Mucosa of gallbladder (tissue), 1 donor: ENCODE measurements at places on chromosomes 3 and 15. TPM values are rescaled to one million over a fixed set of nuclear protein-coding genes. Genes with fewer than 3 reads are reported as not detected.

DNA sequence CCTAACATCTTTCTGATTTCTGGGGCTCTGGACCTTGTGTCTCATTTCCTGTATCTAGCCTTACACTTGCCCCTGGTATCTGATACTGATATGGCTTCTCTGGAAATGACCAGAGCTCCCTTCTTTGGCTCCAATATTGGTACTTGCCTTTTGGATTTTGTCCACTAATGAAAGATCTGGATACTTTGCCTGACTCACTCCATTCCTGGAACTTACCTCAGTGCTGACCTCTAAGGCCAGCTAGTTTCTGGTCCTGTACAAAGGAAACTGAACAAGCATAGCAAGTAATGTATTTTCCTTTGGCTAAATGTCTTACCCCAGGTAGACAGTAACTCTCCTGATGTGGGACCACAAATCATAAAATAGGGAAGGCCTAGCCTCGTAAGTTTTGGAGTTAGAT lies 93.8 kb upstream of the SLC4A7 start:
- no peak for DNase-seq

DNA sequence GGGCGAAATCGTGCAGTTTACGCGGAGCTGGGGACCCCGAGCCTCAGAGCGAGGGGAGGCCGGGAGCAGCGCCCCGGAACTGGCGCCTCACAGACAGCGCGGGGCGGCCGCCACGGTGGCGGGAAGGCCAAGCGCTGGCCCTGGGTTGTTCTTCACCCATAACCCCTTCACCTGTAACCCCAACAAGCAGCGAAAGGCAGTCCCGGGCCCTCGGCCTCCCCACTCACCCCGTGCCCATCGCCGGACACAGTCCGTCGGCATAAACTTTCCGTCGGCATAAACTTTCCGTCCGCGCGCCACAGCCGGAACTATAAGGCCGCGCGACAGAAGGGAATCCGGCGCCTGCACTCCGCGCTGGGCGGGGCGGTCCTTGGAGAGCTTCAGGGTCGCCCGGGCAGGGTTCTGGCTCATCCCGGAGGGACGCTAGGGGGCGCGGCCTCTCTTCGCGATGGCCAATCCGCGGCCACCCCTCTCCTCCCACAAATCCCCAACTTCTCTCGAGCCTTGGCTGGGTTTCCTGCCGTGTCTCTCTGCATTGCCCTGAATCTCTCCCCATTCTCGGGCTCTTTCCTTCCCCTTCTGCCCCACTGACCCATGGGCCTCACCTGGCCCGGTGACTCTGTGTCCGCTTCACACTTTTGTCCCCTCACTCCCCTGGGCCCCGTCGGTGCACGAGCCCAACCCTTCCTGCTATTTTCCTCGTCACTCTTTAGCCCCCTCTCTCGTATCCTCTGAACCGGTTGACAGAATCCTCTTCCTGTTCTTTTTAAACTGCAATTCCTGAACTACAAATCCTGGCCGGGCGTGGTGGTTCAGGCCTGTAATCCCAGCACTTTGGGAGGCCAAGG lies at the start of gene INTS14:
INTS14 (minus strand) TSS at position 261 of the 848 bp plus-strand sequence. CDS start 3,751 bp downstream, outside the sequence.
- peak; percentile 97 for DNase-seq

Gene LACTB
- total RNA-seq, result 20.7 TPM

DNA sequence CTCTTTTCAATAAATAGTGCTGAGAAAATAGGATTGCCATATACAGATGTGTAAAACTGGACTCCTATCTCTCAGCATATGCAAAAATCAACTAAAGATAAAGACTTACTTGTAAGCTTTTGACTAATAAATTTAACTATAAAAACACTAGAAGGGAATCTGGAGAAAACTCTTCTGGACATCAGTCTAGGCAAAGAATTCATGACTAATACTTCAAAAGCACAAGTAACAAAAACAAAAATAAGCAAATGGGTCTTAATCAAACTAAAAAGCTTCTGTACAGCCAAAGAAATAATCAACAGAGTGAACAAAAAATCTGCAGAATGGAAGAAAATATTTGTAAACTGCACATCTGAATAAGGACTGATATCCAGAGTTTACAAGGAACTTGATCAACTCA lies 1122.2 kb downstream of the TBL1XR1 start:
- no peak for DNase-seq

- peak; percentile 60 for DNase-seq
Observed at GRCh38 chr3:52471371-52472238, 16.2 kb downstream of the NISCH start.

GRCh38 chr15:64583983-64584382 lies 123.6 kb downstream of the ZNF609 start:
- DNase-seq, result no peak

Gene SRGAP3
- total RNA-seq, result 7.8 TPM

Gene CAND2
- 12.1 TPM for total RNA-seq

DNA sequence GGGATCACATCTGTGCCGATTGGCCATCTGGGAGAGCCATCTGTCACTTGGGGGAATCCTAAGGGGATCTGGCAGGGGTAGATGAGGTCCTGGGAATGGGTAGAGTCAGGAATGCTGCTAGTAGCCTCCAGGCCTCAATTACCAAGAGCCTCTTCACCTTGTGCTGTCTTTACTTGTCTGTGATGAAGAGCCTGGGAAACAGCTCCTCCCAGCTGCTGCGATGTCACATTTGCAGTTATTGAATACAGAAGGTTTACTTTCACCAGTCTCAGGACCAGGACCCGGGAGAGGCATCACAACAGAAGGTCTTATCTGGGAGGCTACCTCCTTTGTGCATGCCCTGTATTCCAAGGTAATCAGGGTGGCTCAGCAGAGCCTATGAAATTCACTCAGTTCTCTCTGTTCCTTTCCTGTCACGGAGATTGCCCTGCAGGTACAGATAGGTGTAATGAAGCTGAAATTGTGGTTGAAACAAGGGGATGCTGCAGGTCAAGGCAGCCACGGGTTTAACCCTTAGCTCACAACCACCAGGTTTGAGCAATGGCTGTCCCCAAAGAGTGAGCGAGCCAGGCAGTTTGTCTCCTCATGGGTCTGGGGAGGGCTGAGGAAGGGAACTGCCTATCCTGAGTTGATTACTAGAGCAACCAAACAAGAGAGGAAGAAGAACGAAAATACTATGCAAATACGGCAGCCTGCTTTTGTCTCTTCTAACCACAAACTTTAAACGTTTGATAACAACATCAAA lies 298.9 kb upstream of the RORA start:
- DNase-seq, result no peak

- DNase-seq, result no peak
Observed at GRCh38 chr3:169420429-169420828, 243.1 kb downstream of the MECOM start.

GRCh38 chr3:89577637-89578530 lies 470.5 kb downstream of the EPHA3 start:
- DNase-seq, result no peak

Gene UQCC5
- 14.6 TPM for total RNA-seq

- no peak for DNase-seq
Observed at GRCh38 chr15:83200589-83200988, 7.0 kb downstream of the HDGFL3 start.

Gene SH2D7
- 2.3 TPM for total RNA-seq

DNA sequence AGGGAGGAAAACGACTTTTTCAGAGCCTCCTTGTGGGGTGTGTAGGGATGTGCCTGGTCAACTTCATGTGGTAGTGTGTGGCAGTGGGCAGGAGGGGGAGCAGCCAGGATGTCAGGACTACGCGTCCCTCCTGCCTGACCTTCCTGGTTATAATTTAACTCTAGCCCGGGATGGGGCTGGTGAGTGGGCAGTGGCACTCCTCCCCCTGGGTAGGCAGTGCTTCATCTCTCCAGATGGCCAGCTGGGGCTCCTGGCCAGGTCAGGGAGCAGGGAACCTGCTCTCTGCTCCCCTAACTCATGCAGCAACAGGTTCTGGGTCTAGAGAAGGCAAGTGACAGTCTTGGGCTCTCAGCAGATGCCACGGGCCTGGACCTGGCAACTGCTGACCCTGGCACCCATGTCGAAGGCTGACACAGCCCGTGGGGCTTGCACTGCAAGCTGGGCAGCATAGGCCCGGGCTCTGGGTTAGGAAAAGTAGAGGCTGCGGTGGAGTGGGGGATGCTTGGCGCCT lies 2.6 kb downstream of the ITIH4 start:
- DNase-seq, result peak; percentile 14
